ENCODE measurements at places on chromosomes 5 and 9.

- no peak for DNase-seq
Measured at GRCh38 chr5:83503662-83504061, 32.1 kb downstream of the VCAN start.

GRCh38 chr5:132876020-132876759, 2.7 kb downstream of the LEAP2 start:
- DNase-seq, result no peak

DNA sequence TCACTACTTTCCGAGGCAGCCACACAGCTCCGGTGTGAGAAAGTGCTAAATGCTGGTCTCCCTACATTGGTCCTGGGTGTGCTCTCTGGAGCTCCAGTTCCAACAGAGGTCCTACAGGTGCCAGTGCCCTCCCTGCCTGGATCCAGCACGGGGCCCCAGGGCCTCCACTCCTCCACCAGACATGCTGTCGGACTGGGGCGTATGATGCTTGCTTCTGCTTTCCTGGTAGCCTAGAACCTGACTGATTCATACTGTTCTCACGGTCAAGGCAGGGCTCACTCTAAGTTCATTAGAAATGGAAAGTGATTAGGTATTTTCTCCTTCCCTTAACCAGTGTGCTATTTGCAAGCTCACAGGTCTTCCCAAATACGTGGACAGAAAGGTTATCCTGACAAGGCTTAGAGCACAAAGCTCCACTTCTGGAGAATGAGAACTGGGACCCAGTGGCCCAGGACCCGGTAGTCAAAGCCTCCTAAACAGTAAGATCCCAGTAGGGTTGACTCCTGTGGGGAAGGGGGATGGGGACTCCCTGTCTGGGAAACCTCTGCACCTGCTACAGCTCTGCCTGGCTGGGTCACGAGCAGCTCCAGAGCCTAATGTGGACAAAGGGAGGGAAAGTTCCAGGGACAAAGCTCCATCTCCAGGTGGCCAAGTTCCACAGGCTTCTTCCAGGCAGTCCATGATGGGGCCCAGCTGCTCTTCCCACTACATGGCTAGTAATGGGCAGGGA, 98.1 kb downstream of the PAX5 start:
- no peak for DNase-seq

DNA sequence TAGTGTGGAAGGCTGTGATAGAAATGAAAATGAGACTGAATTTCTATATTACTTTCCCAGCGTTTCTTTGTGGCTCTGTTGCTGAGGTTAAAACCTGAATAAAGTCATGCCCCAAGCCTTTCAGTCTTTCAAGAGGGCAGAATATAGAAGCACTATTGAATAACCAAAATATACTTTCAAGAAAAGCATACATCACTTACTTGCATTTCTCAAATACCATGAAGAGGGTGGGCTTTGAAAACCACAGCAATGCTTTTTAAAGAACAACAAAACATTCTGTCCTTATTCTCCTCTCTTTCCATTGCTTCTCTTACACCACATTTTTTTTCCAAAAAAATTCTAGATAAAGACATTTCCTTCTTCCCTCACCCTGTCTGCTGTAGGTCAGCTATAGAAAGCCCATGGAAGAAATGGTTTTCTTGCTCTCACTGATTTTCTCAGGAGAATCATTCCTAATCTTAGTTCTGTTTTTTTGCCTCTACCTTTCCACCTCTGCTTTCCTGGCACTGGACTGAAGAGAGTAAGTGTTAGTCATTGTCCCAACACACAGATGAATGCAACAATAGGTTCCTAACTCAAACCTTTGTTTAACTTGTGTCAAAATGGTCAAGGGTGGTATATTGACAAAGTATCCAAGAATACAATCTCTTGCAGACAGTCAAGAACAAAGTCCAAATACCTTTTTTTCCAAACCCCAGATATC, 51.6 kb downstream of the NUDT12 start:
- no peak for DNase-seq

GRCh38 chr9:126607086-126607485, 6.6 kb upstream of the LMX1B start:
- DNase-seq, result no peak

DNA sequence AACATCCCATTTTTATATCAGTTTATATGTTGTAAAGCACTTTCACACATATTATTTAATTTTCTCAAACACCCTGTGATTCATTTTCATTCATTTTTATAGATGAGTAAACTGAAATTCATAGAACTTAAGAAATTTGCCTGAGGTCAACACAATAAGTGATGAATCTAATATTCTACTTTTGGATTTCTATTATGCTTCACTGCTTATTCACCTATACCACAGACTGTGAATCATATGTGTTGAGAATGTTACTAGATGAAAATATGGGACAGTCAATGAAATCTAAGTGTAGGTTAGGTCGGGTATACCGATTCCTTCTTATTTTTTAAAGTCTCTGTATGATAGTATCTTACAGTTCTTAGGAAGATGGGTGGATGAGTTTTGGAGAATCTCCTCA, 24.8 kb downstream of the CDC37L1 start:
- no peak for DNase-seq

- DNase-seq, result no peak
Measured at GRCh38 chr5:78527054-78527859, 121.3 kb downstream of the LHFPL2 start.

GRCh38 chr9:76298521-76299144, 95.6 kb downstream of the RFK start:
- DNase-seq, result no peak
